ENCODE measurements at places on chromosomes 5 and 9.

DNA sequence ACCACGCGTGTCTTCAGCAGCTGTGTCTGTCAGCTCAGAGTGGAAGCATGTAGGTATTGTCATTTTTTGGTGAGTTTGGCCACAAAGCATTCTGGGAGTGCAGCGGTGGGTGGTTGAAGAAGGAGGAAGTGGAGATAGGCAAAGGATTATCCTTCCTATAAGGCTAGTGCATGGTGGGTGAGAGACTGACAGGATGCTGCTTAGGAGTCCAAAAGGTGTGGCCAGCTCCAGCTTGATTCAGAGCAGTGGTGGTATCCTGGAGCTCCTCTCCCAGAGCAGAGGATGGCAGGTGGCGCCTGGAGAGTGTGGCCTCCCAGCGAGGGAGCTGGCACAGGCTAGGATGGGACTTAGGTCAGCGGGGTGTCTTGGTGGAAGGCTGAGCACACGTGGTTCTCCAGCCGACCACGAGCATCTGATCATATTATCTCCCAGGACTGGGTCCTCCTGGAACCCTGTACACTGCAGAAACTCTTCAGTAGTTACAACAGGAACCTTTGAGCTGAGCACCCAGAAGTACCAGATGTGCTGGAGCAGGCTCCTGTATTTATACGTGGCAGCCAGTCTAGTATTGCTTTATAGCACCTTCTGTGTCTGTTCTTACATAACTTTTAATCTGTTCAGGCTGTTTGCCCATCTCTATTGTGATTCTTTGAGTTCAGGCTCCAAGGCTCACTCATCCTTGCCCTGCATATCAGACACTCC is 29.6 kb downstream of the MAML1 start:
- no peak for DNase-seq

GRCh38 chr9:99964336-99964735 is 57.9 kb downstream of the STX17 start:
- no peak for DNase-seq

GRCh38 chr9:71774920-71775319 is 6.6 kb upstream of the CEMIP2 start:
- no peak for DNase-seq

GRCh38 chr5:132473668-132474067 is 16.9 kb downstream of the IRF1 start:
- DNase-seq = no peak

DNA sequence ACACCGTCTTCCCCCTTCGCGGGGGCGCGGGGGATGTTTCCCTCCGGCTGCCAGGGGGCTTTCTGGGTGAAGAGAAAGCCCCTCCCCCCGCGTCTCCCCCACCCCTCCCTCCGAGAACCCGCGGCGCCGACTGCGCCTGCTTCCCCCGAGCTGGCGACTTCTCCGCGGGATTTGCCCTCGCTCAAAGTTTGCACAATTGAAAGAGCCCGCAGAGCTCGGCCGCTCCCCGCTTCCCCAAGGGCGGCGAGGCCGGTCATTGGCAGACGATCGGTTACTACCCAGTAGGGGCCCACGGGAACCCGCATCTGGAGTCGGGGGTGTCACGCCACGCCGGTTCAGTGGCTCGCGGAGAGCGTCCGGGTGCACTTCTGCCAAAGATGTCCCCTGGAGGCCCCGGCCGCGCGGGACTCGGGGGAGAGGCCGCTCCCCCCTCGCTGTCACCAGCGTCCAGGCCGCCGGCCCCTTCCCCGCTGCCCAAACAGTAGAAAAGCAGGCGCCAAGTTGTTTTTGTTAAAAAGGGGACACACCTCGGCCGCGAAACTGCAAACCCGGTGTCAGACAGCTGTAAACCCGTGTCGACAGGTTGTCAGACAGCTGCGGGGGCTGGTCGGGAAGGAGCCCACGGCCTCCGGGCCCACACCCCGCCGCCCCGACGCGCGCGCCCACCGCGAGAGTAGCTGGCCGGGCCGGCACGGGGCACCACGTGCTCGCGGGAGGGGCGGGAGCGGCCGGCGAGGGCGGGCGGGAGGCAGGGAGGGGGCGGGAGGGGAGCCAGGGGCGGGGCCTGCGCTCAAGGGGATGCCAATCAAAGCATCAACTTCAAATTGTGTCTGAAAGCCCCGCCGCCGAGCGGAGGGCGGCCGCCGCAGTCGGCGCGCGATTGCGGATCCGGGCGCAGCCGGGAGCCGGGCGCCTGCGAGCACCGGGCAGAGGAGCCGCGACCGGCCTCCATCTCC is at the start of gene IRX1:
TSS of gene IRX1 (plus strand) at position 827 of the 956 bp plus-strand sequence. CDS start 274 bp downstream, outside the sequence.
- DNase-seq = no peak

- DNase-seq = no peak
These were observed 90.6 kb upstream of the MIER3 start for GRCh38 chr5:57042524-57042931.

- no peak for DNase-seq
These were observed 259.6 kb downstream of the CDH12 start for GRCh38 chr5:22593592-22593991.

DNA sequence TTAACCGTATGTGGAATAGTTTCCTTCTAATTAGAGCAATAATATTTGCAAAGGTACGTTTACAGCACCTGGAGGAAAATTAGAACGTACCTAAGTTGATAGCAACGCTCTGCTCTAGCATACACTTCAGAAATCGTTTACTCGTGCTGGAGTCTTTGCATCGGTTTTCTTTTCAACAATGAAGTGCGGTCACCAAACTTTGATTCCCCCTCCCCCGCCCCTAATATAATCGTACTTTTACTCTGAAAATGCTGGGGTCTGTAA is 506 bp downstream of the ADAMTS19 start:
- DNase-seq = no peak

- DNase-seq = no peak
These were observed 44.4 kb downstream of the RXRA start for GRCh38 chr9:134370638-134371037.

DNA sequence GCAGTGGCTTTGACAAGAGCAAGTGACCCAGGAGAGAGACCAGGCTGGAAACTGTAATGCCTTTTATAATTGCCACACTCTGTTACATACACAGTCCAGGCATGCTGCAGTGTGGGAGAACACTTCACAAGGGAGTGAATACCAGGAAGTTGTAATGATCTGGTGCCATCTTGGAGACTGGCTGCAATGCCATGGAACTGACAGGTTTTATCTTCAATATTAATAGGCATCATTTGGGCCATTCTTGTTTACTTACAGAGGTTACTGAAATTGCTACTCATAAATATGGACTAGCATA is 274.3 kb downstream of the AUH start:
- no peak for DNase-seq

- DNase-seq = no peak
These were observed 9.9 kb downstream of the RAD23B start for GRCh38 chr9:107292821-107293542.

GRCh38 chr5:154309371-154309745 is 118.8 kb downstream of the GALNT10 start:
- no peak for DNase-seq

DNA sequence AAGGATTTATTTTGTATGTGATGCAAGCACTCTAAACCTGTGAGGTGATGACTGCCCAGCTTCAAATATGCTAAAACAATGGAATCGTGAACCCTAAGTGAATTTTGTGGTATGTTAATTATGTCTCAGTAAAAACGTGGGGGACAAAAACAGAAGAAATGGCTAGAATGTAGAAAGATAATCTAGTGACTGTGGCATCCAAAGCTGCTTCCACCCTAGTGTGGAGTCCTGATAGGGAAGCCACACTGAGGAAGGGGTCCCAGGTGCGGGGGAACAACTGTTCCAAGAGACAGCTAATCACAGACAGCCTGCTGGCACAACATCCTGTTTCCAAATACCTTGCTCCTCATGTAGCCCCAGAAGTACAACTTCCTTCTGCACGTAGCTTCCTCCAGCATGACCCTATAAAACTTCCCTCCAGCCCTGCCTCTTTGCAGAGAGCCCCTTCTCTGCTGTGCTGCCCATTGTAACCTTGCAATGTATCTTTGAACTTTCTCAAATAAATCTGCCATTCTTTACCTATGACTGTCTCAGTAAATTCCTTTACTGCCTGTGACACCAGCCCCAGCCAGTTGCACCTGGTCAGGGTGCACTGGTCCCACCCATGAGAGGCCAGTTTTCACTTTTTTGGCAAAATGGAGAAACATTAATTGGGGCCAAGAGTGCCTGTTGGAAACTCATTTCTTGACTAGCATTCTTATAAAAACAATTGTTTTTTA is 4.9 kb downstream of the GMCL2 start:
- no peak for DNase-seq

- DNase-seq = no peak
These were observed 352.9 kb downstream of the DNAH5 start for GRCh38 chr5:13591621-13592020.

DNA sequence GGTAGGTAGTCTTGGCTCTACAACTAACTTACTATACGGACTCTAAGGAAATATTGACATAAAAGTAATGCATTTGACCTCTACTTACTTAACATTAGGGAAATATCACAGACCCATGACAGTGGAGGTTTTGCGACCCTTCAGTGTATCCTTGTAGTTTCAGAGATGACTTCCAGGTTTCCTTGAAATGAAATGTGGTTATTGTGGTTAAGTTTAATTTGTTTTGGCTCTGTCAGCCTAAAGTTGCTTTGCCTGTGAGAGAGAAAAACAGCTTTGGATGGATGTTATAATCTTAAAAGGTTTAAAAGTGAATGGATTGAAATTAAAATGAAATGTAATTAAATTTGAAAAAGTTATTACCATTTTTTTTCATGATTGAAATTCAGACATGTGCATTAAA is 42.9 kb downstream of the LRRTM2 start:
- no peak for DNase-seq

- DNase-seq = no peak
These were observed 1.1 kb upstream of the DBH start for GRCh38 chr9:133635098-133635497.

DNA sequence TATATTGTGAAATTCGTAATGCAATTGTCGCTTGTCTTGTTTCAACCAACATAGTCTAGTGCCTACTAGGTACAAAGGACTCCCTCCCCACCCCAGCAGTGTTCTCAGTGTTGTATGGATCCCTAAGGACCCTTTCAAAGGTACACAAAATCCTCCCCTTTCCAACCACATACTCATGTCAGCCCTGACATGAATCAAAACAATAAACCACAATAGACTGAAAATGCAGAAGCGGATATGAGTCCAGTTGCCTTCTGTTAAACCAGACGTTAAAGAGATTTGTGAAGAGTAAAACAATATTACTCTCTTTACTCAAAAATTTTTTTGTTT is 82.4 kb upstream of the IFNK start:
- no peak for DNase-seq

DNA sequence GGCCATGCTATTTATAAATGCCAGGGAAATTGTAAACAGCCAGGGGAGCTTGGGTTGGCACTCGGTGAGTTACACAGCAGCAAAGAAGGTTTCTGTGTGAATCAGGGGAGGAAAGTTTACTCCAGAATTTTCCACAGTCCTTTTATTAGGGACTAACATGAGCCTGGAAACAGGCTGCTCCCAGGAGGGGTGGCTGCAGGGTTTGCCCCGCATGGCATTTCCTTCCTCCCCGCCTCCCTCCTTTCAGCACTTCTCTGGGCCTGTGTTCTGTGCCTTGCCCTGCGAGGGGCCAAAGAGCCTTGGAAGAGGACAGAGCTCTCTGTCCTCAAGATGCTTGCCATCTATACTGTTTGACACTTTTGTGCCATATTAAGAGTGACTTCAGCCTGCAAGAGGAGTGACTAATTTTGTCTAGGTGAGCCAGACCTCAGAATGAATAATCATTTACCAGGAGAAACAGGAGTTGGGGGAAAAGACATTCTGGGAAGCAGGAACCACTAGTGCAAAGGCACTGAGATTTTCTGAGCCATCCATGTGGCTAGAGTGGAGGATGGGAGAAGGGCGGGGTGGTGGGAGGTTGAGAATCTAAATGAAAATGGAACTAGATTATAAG is 1.8 kb downstream of the GSN start:
- no peak for DNase-seq

- no peak for DNase-seq
These were observed 139.8 kb downstream of the DOCK8 start for GRCh38 chr9:354453-354852.

GRCh38 chr9:135997090-135998015 is 36.2 kb upstream of the UBAC1 start:
- DNase-seq = no peak

DNA sequence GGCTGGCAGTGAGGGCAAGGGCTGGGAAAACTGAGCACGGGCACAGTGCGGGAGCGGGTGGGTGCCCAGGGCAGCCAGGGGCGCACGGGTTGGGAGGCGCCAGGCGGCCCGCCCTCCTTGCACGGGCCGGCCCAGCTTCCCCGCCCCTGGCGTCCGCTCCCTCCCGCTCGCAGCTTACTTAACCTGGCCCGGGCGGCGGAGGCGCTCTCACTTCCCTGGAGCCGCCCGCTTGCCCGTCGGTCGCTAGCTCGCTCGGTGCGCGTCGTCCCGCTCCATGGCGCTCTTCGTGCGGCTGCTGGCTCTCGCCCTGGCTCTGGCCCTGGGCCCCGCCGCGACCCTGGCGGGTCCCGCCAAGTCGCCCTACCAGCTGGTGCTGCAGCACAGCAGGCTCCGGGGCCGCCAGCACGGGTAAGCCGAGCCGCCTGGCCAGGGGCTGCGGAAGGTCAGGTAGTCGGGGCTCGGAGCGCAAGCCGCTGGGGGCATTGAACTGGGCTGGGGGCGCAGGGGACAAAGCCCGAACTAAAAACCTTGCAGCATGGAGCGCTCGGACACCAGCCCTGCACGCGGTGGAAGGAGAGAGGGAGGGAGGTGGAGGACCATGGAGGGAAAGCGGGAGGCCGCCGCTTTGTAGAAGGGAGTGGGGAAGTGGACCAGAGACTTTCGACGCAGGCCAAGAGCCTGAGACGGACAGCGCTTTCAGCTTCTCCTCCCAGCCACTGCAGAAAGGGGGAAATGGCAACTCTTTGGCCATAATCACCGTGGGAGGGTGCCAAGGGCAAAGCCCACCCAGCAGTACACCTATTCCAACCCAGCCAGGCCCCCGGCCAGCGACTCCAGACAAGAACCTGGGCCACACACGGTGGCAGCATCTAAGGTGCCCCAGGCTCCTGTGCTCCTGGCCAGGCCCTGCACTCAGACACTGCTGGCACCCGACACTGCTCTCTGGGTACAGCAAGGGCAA is at the start of gene TGFBI:
TSS of gene TGFBI (plus strand) at position 207 of the 961 bp plus-strand sequence. CDS start at position 275, 68 bp downstream.
- no peak for DNase-seq

- DNase-seq = no peak
These were observed 5.5 kb downstream of the SEPTIN8 start for GRCh38 chr5:132771503-132771998.

DNA sequence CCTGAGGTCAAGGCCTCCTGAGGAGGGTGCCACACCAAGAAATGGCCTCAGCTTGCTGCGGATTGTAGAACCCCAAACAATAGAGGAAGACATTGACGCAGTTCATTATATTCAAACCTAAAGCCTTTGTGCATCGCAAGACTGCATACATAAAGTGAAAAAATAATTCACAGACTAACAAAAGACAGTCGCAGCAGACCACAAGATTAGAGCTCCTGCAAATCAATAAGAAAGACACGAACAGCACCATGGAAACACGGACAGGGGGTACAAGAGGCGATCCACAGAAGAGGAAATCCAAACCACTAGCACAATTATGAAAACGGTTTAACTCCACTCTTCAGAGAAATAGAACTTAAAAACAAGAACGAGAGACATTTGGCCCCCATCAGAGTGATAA is 10.0 kb upstream of the TCOF1 start:
- DNase-seq = no peak
